ENCODE measurements at places on chromosomes 11 and 22.

- no peak for DNase-seq
Observed at GRCh38 chr11:58919561-58919960, 19.7 kb upstream of the GLYATL1 start.

- peak; percentile 75 for DNase-seq
Observed at GRCh38 chr11:130314184-130314749, 450 bp downstream of the ZBTB44 start.

- no peak for DNase-seq
Observed at GRCh38 chr11:74937696-74938475, 11.0 kb downstream of the XRRA1 start.

DNA sequence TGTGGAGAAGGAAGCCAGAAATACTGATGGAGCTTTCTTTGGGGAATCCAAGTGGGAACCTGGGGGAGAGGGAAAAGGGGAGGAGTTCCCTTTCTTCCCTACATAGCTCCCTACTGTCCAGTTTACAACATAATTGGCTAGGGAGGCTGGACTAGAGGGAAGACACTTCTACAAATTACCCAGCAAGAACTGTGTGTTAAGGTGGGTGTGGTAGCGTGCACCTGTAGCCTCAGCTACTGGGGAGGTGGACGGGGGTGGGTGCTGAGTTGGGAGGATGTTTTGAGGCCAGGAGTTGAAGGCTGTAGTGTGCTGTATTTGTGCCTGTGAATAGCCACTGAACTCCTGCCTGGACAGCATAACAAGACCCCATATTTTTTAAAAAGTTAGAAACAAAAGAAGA is 74.0 kb downstream of the NAV2 start:
- no peak for DNase-seq

- DNase-seq, result peak; percentile 19
Observed at GRCh38 chr22:34105461-34106062, 185.3 kb upstream of the LARGE1 start.

DNA sequence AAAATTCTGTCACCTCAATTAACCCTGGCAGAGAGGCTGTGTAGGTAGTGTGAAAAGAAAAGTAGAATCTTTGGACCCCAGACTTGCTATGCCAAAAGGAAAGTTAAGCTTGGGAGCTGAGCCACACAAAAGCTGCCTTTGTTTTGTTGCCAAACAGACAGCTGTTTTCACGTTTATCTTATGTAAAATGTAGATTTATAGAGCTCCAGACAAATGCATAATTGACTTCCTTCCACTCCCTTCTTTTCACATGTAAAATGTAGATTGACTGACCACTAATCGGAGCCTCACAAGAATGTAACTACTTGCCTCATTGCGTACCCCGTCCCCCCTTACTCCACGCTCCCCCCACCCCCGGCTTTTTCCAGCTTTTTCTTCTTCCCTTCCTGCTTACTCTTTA is 2302.2 kb upstream of the RAG2 start:
- no peak for DNase-seq

- DNase-seq, result no peak
Observed at GRCh38 chr11:71165771-71166170, 86.6 kb downstream of the SHANK2 start.

GRCh38 chr11:86360775-86361395 is 13.8 kb upstream of the CCDC81 start:
- DNase-seq, result no peak

DNA sequence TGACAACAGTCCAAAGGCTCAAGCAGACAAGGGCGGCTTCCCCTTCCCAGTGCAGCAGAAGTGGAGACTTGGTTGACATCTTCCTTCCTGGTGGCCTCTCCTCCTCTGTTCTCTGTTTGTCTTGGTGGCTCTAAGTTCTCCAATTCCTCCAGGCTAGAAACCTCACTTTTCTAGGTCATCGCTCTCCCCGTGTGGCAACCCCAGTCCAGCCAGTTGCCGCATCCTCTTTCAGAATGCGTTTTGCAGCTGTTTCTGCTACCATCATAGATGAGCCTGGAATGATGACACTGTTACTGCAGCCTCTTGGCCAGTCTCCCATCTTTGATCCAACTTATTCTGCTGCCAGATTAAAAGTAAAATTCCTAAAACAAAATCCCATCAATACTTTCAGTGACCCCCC is 201.5 kb downstream of the TRIM29 start:
- no peak for DNase-seq

GRCh38 chr11:1263010-1263409 is 40.1 kb downstream of the MUC5B start:
- DNase-seq, result no peak

GRCh38 chr11:14107050-14107430 is 144.5 kb downstream of the SPON1 start:
- DNase-seq, result no peak

DNA sequence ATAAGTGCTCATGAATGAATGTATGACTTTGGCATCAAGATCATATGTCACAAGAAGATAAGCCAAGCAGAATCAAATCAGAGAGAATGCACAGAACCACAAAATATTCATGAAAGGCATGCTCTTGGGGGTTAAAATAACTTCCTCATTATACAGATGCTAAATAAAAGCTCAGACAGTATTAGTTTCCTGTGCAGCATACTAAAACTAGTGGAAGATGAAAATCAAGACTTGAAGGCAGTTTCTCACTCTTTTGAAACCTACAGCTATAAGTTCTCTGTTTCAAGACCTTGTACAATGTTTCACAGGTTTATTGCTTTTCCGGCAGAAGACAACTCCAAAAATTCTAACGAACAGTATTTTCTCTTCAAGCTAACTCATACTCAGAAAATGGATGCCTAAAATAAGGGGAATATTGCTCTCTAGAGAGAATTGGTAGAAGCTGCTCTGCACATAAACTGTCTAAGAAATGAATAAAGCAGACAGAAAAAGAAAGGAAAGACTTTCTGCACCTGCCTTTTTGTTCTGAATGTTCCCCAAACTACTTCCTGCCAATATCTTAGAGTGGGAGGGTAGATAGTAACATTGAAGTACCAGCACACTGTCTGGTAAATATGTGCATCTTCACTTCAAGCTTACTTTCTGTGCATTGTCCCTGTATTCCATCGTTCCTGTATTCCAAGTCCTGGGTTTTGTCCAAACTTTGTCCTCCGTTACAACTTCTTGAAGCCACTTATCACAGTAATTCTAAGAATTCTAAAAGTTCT is 639.4 kb upstream of the FAT3 start:
- DNase-seq, result no peak

- no peak for DNase-seq
Observed at GRCh38 chr22:42385696-42386095, 46.5 kb downstream of the NFAM1 start.

DNA sequence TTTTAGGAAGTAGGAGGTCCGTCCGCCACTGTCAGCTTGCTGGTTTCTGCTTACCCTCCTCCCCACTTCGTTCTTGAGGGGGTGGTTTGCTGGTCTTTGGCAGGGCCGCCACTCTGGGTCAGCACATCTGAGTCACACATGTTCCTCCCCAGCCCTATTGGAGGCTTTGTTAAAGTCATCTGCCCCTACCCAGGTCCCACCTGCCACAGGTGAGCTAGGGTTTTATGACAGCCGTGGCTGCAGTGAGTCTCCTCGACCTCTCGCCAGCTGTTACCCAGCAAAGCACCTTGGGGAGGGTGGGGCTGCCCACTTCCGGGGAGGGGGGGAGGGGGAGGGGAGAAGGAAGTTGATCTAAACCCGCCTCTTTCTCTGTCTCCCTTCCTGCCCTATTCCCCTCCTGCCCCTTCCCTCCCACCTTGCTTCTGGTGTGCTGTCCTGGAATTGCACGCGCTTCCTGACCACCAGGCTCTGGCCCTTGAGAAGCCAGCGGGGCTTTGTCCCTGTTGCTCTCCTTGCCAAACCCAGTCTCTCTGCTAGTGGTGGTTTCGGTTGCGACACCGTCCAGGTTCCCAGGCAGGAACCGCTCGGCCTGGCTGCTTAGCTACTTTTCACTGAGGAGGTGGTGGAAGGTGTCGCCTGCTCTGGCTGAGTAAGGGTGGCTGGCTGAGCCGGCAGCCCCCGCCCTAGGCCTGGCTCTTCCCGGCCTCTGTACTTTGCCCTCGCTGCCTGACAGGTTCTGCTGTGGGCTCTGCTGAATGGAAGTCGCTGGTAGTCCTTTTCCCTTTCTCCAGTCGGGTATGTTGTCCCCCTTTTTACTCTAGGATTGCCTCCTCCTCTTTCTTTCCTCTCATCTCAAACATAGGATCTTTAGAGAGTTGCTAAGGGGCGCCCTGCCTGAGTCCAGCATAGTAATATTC is 28.5 kb downstream of the RCOR2 start:
- DNase-seq, result no peak

DNA sequence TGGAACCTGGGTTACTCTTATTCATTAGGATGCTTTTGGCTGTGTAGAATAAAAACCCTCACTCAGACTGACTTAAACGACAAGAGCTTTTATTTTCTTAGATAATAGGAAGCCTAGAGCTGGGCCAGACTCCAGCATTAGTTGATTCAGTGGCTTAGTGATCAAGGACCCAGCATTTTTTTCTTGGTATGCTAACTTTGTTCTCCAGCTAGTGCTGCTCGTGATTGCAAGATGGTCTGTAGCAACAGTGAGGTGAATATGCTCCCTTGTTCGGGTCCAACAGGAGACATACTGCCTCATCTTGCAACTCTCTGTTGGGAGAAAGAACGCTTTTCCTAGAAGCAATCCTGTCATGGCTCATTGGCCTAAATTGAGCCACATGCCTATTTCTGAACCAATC is 33.4 kb downstream of the INSC start:
- DNase-seq, result no peak

DNA sequence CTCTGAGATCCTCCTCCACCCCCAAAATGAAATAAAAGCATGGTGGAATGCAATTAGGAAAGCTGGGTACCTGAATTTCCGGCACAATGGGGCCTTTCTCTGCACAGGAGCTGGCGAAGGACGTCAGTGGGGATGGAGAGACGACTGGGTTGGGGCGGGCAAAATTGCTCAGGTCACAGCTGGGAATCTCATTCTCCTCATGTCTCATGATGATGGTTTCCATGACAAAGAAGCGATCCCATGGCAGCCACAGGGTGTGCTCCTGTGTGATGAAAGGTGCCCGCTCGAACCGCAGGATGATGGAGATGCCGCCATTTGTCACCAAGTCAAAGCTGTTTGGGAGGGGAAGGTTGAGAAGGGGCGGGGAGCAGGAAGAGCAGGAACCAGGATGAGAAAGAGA is 157.6 kb upstream of the NARS2 start:
- no peak for DNase-seq

GRCh38 chr11:31802990-31803812 is 7.9 kb downstream of the PAX6 start:
- no peak for DNase-seq

DNA sequence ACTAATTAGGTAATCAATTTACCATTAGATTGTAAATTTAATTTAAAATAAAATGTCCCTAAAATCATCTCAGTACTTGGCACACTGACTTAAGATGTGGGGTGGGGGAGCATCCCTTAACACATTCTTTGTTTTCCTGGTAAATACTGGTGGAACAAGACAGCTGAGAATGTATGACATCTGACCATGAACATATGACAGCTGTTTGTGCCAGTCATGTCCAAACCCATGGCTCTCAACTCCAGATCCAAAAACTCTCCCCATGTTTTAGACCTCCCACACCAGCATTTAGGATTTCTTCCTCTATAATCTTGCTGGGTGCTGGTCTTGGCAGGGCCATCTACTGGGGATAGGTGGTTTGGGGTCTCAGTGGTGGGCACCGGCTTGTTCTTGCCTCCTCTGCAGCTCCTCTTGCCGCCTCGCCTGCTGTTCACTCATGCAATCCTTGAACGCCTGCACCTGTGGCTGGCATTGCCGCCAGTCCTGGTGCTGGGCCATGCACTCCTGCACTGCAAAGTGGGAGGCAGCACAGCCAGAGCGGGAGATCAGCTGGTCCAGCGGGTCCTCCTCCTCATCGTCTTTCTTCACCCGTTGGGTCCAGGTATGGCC is 3.8 kb downstream of the COA4 start:
- DNase-seq, result no peak

GRCh38 chr11:89420981-89421380 is 70.2 kb downstream of the NOX4 start:
- no peak for DNase-seq

GRCh38 chr11:122559734-122560382 is 95.7 kb upstream of the UBASH3B start:
- no peak for DNase-seq

DNA sequence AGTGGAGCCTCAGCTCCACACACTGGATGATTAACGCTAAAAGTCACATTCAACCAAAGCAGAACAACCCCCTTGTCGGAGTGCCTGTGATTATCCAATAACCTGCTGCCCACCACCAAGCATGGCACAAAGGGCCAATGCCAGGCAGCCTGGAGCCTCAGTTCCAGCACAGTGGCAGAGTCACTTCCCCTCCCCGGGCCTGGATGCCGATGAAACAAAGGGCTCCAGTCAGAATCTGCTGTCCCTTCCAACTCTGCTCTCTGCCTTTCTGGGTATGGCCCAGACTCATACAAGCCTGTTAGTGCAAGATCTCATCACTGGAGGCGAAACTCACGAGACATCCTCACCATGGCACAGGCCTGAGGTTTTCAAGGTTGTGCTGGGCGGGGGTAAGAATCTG is 52.1 kb downstream of the CLTCL1 start:
- peak; percentile 74 for DNase-seq

DNA sequence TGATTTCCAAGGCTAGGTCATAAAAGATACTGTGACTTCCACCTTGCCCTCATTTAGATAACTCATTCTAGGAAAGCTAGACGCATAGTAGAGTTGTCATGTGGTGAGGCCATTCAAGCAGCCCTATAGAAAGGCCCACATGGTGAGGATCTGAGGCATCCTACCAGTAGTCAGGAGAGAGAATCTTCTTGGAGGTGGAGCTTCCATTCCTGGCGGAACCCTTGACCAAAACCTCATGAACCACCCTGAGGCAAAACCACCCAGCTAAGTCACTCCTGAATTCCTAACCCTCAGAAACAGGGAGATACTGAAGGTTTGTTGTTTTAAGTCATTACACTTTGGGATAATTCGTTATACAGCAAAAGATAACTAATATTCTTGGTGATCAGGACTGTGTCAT is 2.9 kb upstream of the HDHD5 start:
- no peak for DNase-seq

GRCh38 chr11:105783216-105783615 is 173.3 kb downstream of the GRIA4 start:
- DNase-seq, result no peak

- DNase-seq, result no peak
Observed at GRCh38 chr22:32574411-32574810, 99.8 kb downstream of the FBXO7 start.

DNA sequence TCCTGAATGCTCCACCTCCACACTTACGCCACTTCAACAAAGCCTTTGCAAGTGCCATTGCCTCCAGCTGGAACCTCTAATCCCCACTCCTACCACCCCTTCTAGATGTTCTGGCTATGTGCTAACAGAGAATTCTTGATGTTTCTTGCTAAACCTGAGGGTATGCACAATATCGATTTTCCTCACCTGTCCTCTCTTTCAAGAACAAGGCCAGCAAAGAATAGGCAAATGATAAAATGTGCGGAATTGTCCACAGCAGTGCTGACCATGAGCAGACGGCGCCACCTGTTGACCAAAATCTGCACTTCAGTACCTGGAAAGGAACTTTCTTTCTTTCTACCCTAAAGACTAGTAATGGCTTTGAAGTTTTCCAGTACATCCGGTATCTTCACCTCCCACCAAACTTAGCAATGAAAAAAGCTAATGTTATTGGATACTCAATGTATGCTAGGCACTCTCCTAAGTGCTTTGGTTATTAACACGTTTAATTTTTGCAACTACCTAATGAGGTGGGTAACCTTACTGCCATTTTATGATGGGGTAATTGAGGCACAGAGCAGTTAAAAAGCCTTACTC is 3.4 kb downstream of the TIMM10 start:
- DNase-seq, result peak; percentile 43

- DNase-seq, result no peak
Observed at GRCh38 chr22:26860301-26860700, 202.9 kb downstream of the MIAT start.

- no peak for DNase-seq
Observed at GRCh38 chr11:73201249-73201648, 16.8 kb upstream of the P2RY2 start.
